Naive thymus-derived CD8-positive, alpha-beta T cell (primary cell): ENCODE measurements at places on chromosomes 5 and 9. TPM values are rescaled to one million over a fixed set of nuclear protein-coding genes. Genes with fewer than 3 reads are reported as not detected.

DNA sequence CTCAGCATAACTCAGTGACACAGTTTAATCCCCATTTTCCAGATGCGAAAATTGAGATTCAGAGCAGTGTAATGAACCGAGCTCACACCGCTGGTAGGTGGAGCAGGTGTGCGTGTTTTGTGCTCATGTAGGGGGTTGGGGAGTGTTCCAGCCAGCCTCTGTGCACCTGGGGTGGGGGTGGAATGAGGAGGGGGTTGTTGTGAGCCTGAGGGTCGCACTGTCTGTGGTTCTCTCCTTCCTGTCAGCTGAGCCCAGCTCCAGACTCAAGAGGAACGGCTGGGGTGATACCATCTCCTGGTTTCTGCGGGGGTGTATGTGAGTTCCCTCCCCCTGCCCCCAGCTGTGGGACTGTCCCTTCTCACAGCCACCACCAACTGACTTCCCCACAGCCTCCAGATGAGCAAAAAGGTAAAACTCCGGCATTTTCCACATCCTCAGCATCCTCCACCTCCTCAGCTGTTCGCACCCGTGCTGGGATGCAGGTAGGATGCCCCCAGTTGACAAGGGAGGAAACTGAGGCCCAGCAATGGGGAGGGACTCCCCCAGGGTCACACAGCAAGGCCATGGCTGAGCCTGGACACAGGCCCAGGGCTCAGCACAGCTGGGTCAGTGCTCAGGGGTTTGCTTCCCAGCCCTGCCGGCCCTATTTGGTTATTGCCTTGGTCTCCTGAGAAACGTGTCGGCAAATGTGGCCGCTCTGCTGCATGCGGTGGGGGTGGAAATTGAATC is 2.1 kb downstream of the SH2D3C start:
- H3K4me3 ChIP-seq, result peak overlapping the region; percentile 99
- no peaks in the 10 kb centered on the region for H3K27me3 ChIP-seq
- peak; percentile 58 for DNase-seq
- H3K27ac ChIP-seq, result peak overlapping the region; percentile 94
- peaks cover 59% of the 10 kb centered on the region for H3K4me1 ChIP-seq

GRCh38 chr9:108224716-108225115 is 631.1 kb downstream of the ACTL7B start:
- no peak for DNase-seq
- no peak overlapping the region for H3K27ac ChIP-seq

DNA sequence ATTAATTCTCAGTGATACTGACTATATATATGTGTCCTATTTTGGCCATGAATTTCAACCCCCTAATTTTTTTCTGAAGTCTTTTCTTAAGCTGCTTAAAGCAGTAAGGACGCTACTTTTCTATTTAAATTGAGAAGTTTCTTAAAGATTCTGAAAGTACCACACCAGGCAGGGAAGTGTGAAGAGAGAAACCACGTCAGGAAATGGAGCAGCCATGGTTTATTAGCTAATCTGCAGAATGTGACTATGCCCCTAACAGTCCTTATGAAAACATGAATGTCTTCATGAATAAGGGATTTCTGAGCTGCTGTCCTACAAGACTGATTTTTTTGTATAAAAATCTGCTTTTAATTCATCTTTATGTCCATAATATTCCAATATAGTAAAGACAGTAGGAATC is 1724.3 kb upstream of the C9orf72 start:
- H3K27ac ChIP-seq, result no peak overlapping the region
- no peaks in the 10 kb centered on the region for H3K4me1 ChIP-seq
- H3K36me3 ChIP-seq, result peaks cover 2% of the 10 kb centered on the region
- no peak for DNase-seq

GRCh38 chr9:131522257-131523085 is 8.6 kb downstream of the UCK1 start:
- no peak for DNase-seq
- no peak overlapping the region for H3K27ac ChIP-seq
- no peaks in the 10 kb centered on the region for H3K27me3 ChIP-seq
- no peak overlapping the region for H3K4me3 ChIP-seq
- peaks cover 3% of the 10 kb centered on the region for H3K4me1 ChIP-seq

GRCh38 chr5:35754481-35754880 is 102.2 kb upstream of the IL7R start:
- DNase-seq, result no peak
- H3K4me1 ChIP-seq, result peaks cover 9% of the 10 kb centered on the region
- H3K27ac ChIP-seq, result no peak overlapping the region
- H3K4me3 ChIP-seq, result no peak overlapping the region
- H3K27me3 ChIP-seq, result no peaks in the 10 kb centered on the region

GRCh38 chr9:81984928-81985327 is 3.6 kb upstream of the SPATA31D1 start:
- H3K36me3 ChIP-seq, result no peaks in the 10 kb centered on the region
- no peak overlapping the region for H3K4me3 ChIP-seq
- H3K27ac ChIP-seq, result no peak overlapping the region
- H3K27me3 ChIP-seq, result no peaks in the 10 kb centered on the region

DNA sequence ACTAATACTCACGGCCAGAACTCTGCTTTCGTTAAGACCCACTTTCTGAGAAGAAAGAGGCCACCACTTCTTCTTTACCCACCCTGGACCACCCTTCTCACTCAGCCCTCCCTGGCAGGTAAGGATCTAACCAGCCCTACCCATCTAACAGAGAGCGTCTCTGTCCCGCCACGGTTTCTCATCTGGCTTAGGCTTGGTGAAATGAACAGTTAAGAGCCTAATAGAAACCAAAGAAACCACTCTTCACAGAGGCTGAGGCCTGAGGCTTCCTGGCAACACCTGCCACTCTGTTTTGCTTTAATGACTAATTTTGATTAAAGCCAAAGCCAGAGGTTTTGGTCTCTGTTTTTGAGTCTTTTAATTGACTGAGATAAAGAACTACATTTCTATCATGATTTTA is 354.1 kb upstream of the SLC30A5 start:
- H3K4me1 ChIP-seq, result peaks cover 12% of the 10 kb centered on the region
- DNase-seq, result no peak
- H3K27me3 ChIP-seq, result no peaks in the 10 kb centered on the region

DNA sequence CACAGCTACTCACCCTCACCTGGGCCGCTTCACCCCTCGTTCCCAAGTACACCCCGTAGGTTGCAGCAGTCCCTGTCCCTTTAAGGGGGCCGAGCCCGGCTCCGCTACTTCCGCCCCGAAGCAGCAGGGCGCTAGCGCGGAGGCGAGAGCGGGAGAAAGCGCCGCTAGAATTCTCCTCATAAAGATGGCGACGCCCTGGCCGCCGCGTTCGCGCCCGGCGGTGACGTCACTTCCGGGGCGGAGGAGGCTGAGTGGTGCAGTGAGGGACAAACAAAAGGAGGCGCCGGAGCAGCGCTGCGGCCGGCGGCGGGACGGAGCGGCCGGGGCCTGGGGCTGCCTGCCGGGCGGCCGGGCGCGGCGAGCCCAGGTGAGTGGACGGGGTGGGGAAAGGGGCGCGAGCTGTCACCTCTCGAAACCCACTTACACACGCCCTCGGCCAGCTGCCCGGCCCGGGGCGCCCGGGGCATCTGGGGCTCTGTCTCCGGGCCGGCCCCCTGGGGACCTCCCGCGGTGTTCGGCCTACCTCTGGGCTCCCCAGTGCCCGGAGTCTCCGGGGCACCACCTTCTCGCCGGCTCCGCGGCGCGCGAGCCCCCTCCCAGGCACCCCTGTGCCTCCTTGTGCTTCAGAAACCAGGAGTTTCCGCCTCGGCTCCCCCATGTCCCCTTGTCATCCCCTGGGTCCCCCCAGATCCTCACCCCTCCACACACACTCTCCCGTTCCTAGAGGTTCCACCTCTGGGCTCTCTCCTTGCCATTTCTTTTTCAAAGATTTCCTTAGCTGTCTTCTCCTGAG is at the start of the genes KYAT1 and LRRC8A:
TSS of gene KYAT1 (minus strand) at position 67 of the 793 bp plus-strand sequence. CDS start 36,545 bp downstream, outside the sequence.
TSS of gene LRRC8A (plus strand) at position 250 of the 793 bp plus-strand sequence. CDS start 25,032 bp downstream, outside the sequence.
- H3K4me3 ChIP-seq, result peak within 1 kb of the TSS; percentile 98
- peak within 1 kb of the TSS; percentile 90 for H3K27ac ChIP-seq
- H3K36me3 ChIP-seq, result no peaks in the 10 kb centered on the region
- H3K4me1 ChIP-seq, result peaks cover 41% of the 10 kb centered on the region
- H3K27me3 ChIP-seq, result no peaks in the 10 kb centered on the region

The PCDHGC4 gene
- not detected for total RNA-seq

The CAMK2A gene
- total RNA-seq, result not detected

The IFNA2 gene
- not detected for total RNA-seq
